HS-27A (cell line): ENCODE measurements at places on chromosomes 3 and 15.

DNA sequence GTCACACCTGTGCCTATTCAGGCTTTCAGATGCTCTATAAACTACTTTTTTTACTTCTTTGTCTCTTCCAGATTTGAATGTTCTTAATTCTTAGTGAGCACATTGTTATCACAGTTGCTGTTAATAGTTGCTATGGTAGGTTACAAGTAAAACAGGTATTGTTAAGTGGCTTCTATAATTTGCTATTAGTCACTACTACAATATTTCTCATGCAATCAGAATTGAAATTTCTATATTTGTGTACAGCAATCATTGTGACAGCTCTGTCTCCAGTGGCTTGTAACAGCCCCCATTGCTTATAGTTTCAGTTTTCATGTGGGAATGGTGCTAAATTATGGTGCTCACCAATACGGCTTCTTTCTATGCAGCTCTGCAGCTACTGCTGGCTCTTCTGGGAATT is 318.4 kb upstream of the GOLIM4 start:
- DNase-seq = no peak

DNA sequence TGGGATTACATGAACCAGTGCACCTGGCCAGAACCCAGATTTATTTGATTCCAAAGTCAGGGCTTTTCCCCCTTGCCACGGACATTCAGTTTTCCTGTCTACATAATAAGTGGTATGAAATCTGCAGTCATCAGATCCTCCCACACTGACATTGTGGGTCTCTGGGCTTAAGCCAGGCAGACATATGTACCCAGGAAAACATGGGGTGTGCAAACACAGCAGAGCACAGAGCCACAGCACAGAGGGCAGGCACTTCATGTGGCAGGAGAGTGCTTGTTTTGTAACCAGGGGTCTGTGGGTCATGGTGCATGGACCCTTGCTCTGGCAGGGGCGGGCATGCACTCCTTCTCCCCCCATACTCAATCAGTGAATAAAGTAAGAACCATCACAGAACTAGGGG is 6.1 kb upstream of the ABTB1 start:
- DNase-seq = no peak

DNA sequence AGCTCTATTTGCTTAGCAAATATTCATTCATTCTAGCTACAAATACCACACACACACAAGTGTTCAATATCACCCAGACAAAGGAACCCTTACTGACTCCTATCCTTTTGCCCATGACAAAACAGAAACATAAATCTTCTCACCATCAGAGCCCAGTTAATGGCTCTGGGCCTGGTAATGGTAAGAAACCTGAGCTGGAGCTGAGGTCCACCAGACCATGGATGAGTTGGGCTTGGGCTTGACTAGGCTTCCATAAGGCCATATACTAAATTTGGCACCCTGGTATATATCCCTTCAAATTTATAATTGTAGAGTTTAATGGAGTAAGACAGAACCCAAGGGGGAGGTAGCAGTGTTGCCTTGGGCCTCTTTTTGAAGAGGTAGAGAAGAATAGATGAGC is 29.4 kb downstream of the GPR176 start:
- no peak for DNase-seq

GRCh38 chr3:127673191-127674100 is 694 bp downstream of the ABTB1 start:
- no peak for DNase-seq

GRCh38 chr3:193095366-193095765 is 145.7 kb upstream of the PLAAT1 start:
- DNase-seq = no peak

GRCh38 chr3:150887031-150887430 is 18.2 kb downstream of the MINDY4B start:
- DNase-seq = no peak

DNA sequence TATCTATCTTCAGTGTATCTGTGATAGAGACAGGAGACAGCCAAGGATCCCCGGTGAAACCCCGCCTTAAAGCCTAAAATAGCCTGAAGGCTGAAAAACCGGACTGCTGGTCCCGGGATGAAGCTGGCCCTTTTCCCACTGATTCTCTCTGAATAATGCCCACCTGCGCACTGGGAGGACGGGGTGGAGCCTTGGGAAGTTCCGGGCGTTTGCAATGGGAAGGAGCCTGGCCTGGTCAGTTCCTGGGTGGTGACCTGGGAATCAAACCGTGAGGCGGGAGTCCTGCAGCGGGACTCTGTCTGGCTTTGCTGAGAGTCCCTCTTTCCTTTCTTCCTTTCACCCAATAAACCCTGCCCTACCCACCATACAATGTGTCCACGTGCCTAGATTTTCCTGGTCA is 157.9 kb downstream of the C3orf38 start:
- DNase-seq = no peak

DNA sequence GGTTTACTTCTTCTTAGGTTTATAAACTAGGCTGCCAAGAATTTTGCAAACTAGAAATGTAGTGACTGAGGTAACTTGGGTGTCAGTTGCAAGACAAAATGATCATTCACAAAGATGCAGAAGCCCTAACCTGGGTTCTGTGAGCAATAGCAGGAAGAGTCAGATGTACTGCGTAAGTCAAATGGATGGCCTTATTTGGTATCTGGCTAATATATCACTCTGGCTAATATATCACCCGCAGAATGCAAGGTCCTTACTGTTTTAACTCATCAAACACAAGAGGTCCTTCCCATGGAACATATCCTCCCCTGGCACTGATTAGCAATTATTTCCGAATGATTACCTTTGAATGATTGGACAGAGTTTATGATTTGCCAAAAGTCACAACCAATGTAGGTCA is 37.4 kb downstream of the RBMS3 start:
- DNase-seq = no peak

DNA sequence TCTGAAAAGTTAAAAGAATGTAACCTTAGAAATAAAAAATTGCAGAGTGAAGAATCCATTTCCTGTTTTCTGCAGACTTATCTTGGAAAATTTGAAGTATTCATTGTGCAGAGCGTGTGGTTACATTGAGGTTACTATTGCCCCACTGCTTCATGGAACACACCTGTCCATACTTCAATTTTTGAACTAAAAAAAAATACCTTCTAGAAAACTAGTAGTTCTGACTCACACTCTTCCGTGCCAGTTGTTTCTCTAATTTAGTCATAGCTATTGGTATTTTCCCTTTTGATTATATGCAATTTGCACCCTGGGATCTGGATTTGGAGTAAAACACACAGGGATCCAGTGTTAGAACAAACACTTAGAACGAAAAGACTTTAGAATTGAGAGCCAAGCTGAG is 111.8 kb upstream of the LYSMD4 start:
- no peak for DNase-seq

DNA sequence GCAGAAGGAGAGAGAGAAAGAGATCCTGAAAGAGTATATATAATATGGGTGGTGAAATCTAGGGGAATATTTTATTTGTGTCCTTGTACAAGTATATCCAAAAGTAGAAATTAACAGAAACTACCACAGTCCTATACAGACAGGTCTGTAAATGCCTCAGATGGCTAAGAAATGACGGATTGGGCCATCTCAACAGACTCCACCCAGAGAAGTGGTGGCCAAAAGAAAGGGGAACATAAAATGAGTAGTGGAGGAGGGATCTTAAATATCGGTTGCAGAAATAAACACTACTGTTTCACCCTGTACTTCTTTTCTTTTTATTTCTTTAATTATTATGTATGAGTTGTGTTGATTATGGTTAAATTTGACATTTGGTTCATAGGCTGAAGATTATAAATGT is 47.7 kb downstream of the CCR3 start:
- no peak for DNase-seq

DNA sequence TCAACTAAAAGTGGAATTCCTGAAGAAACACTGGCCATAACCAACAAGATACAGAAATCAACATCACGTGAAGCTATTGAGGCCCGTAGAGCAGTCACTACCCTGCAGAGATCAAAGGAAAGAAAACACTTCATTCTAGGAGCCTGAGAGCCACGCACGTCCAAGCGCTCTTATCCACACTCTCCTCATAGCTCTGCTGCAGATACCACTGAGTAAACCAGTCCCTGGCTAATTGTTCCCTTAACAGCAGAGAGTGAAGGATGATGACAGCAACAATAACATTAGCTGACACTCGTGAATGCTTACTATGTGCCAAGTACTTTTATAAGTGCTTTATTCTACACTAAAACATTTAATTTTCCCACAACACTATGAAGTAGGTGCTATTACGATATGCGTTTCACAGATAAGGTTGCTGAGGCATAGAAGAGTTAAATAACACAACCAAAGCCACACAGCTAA is 271.0 kb upstream of the GADL1 start:
- DNase-seq = no peak
